ENCODE measurements at places on chromosomes 13 and 19.

GRCh38 chr13:28837111-28837510 is 17.0 kb downstream of the MTUS2 start:
- DNase-seq, result no peak

DNA sequence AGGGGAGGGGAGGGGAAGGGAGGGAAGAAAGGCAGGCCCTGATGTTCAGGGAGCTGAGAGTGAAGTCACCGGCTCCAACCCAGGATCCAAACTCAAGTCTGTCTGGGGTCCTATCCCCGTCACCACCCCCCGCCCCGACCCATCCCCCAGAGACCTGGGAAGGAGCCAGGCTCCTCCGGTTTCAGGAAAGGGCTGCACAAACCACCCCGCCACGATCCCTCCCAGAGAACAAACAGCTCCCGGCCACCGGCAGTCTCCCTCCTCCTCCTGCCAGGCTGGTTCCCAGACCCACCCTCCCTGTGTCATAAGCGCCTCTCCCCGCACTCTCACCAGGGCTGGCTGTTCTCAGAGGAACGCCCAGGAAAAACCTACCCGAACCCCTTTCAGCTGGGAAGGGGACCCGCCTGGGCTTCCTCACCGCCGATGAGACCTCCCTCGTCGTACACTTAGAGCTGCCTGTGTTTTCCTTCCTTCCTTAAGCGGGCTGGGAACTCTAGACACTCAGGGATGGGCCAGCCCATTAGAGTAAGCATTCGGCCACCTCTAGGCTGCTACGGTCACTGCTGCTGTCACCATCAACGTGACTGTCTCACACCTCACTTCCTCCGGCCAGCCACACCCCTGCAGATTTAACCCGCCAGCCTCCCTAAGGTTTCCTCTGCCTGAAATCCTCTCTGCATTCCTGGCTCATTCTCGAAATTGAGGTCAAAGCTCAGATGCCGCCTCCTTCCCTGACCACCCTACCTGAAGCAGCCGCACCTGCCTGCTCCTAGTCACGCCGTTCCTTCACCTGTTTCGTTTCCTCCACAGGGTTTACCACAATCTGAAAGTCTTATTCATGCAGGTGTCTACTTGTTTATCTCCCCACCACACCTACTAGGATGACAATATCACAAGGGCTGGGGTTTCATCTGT is 6.3 kb upstream of the RDH13 start:
- DNase-seq, result no peak

DNA sequence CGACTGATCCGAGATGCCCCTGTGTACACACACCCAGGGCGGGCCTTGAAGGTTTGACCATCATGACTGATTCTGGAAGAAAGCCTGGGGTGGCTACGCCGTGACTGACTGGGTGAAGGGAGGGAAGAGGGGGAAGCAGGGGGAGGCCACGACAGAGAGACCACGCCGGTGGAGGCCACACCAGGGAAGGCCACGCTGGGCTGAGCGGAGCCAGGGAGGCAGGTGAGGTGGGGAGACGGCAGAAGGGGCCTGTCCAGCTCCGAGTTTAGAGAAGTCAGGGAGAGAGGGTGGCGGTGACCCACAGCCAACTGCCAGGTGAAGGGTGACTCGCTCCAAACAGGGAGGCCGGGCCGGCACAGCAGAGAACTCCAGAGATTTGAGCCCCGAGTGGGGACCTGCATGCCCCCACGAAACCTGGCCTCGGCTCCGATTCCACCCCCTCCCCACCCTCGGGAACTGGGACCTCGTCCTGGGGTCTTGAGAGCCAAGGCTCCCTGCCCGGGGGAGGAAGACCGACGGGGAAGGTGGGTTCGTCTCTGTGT is 102.6 kb downstream of the PTPRS start:
- DNase-seq, result no peak

GRCh38 chr13:41587490-41587889 is 130.1 kb downstream of the RGCC start:
- no peak for DNase-seq

- peak; percentile 55 for DNase-seq
Observed at GRCh38 chr13:94323764-94324758, 155.4 kb downstream of the DCT start.

DNA sequence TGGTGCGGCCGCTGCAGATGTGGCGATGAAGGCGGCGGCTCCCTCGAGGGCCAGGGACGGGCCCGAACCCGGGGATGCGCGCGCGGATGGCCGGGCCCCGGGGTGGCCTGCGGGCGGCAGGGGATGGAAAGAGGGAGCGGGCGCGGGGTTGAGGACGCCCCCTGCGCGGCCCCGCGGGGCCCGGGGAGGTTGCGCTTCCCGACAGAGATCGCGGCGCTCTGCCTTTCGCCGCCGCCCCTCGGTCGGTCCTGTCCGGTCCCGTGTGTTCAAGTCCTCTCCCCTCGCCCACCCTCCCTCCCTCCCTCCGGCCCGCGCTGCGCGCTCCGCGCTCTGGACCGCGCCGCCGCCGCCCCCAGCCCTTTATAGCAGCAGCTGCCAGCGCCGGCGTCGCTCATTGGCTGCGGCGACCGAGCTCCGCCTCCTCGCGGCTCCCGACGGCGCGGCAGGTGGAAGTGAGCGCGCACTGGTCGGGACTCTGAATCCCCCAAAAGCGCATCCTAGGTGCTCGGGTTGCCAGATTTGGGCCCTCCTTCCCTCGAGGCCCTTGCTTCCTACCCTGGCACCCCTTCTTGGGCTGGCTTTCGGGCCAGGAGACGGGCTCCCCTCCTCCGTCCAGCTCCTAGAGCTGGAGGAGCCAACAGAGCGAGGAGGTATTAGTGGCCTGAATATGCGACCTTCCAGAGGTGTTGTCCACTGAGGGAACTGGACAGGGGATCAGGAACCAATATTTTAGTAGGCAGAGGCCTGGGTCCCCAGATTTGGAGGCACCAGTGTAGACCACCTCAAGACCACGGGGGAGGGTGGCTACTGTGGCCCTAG is at the start of gene ELAVL3:
Gene ELAVL3 (minus strand): TSS at position 332 of the 819 bp plus-strand sequence. CDS start 438 bp downstream, outside the sequence.
- no peak for DNase-seq

DNA sequence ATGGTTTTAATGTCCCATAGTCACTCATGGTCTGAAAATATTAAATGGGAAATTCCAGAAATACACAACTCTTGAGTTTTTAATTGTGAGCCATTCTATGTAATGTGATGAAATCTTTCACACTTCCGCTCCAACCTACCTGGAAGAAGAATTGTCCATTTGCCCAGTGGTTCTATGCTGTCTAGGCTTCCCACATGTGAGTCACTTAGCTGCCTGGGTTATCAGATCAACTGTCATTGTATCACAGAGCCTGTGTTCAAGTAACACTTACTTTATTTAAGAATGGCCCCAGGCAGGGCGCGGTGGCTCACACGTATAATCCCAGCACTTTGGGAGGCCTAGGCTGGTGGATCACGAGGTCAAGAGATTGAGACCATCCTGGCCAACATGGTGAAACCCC is 1450.5 kb downstream of the EFNB2 start:
- DNase-seq, result no peak

DNA sequence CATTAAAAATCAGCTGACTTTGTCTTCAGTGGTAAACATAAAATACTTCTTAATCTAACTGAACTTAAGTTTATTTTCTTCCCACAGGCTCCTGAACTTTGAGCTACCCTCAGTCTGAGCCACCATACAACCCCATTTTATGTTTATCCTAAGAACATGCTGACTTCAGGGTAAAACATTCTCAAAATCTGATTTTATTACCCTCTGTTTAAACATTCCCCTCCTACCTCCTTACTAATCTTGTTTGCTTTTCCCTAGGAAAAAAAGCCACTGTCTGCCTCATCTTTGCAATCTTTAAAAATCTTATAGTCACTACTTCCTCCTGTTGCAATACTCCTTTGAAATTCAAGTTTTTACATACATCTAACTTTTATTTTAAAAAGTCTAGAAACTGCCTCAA is 4.0 kb downstream of the ZNF91 start:
- no peak for DNase-seq

GRCh38 chr19:2540646-2541454 is 64.9 kb downstream of the GADD45B start:
- no peak for DNase-seq

DNA sequence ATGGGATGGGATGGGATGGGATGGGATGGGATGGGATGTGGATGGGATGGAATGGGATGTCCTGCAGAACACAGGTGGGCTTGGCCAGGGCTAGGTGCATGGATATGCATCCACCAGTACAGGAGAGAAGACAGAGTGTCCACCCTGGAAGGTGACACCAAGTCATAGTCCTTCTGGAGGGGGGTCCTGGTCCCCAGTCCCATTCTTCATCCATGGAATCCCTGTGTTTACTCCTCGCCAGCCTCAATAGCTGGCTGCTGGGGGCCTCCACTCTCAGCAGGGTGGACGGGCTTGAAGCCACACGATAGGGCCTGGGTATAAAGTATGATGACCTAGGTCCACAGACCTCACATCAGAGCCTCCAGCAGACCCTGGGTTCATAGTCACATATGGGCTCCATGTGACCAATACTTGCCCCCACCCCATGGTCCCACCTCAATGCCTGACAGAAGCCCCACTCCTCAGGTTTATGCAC is 40.1 kb downstream of the RFX2 start:
- no peak for DNase-seq

All from DND-41 (cell line).